COR-L47 (cell line): ENCODE measurements at places on chromosomes 3 and 15.

DNA sequence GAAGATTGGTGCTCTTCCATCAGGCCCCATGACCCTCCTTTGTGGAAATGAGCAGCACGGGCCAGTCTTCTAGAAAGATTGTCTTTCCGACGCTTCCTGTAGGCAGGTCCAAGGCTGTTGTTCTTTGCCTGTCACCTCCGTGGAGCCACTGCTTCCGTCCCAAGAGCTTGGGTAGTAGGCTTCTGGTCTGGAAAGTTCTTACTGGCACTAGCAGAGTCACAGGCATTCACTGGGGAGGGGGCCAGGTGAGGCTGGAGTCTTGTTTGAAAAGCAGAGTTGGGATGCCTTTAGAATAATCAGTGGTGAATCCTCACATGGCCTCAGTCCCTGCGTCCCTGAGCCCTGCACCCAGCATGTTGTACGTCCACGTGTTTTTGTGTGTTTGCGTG lies 76.2 kb upstream of the ADPGK start:
- DNase-seq: no peak

- DNase-seq: peak; percentile 26
These were observed 53.3 kb downstream of the KY start for GRCh38 chr3:134597390-134597970.

GRCh38 chr3:170350515-170351413 lies 6.8 kb upstream of the SKIL start:
- no peak for DNase-seq

DNA sequence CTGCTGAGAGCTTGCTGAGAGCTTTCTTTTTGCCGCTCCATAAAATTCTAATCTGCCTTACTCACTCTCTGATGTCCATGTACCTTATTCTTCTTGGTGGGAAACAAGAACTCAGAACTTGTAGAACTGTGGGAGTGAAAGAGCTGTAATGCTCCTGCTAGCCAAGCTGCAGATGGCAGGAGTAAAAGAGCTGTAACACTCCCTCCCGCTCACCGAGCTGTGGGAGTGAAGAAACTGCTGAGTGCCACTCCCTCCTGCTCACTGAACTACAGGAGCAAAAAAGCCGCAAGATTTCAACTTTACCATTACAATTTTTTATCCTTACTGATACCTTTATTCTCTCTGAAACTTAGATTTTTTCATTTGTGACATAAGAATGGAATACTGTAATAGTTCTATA lies 199.1 kb downstream of the SI start:
- no peak for DNase-seq

DNA sequence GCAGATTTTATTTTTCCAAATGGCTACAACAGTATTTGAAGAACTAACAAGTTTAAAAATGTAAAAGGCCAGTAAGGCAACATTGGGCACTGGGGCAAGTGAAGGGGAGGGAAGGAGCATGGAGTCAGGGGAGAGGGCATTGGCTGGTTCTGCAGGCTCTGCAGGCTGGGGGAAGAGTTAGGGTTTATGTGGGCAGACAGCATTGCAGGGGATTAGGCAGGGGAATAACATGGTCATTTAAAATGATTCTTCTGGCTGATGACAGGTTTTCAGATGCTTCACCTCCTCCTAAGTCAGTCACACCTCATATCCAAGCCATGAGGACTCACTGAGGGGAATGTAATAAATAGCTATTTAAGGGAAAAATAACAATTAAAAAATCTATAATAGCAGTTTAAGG lies 52.6 kb downstream of the BTD start:
- DNase-seq: no peak

- DNase-seq: no peak
These were observed 336.5 kb upstream of the TGFBR2 start for GRCh38 chr3:30269751-30270445.

- no peak for DNase-seq
These were observed 14.1 kb downstream of the MYL3 start for GRCh38 chr3:46849045-46849631.

- DNase-seq: no peak
These were observed 260.1 kb upstream of the CTNNB1 start for GRCh38 chr3:40939030-40939740.

GRCh38 chr3:119639494-119640350 lies 20.7 kb downstream of the POPDC2 start:
- no peak for DNase-seq

GRCh38 chr3:192212335-192212734 lies 515.0 kb downstream of the FGF12 start:
- no peak for DNase-seq

DNA sequence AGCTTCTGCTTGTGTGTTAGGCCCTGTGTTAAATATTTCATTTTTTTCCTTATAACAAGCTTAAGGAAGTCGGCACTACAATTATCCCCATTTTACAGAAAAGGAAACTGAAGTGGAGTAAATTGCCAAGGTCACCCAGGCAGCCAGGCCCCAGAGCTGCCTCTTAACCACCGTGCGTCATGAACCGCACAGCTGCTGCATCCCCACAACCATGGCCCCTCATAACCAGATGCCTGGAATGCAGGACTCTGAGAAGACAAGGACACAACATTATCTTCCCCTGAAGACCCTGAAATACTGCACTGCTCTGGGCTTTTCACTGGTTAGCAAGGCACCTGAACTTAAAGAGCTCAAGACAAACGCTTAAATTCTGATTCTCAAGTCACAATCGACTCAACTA lies 14.6 kb downstream of the LRIG1 start:
- DNase-seq: no peak

DNA sequence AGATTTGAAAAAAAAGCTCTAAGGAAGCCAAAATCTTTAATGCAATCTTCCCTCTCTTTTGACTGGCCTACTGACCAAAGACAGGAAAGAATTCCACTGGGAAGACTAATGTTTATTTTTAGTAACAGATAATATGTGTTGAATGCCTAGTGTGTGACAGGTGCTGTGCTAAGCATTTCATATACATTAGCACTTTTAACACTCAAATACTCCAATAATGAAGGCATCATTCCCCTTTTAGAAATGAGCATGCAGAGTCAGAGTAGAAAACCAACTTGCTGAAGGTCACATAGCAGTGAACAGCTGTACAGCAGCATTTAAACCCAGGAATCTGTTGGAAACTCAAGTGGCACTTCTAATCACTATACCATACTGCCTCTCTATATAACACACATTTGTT lies 170.6 kb downstream of the MINAR1 start:
- DNase-seq: no peak

GRCh38 chr3:171077261-171077660 lies 50.7 kb upstream of the SLC2A2 start:
- DNase-seq: no peak

- DNase-seq: no peak
These were observed 61.6 kb upstream of the RYK start for GRCh38 chr3:134312072-134312872.

DNA sequence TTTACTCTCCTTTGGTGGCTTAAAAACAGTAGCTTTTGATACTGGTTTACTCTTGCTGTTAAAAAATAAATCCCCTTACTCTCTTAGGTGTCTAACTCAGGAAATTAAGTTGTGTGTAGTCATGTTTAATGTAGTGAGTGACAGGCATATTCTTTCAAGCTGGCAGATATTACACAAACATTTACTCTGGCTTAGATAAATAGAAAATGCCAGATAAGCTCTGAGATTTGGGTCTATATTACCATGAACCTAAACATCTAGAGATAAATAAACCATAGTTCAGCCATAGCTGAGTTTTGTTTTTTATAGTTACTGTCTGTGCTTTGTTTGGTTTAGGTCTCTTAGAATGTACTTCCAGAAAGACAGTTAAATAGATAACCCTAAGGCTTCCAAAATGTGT lies 2.4 kb downstream of the SEMA6D start:
- no peak for DNase-seq

- DNase-seq: peak; percentile 90
These were observed 5.6 kb upstream of the MECOM start for GRCh38 chr3:169668957-169669741.

DNA sequence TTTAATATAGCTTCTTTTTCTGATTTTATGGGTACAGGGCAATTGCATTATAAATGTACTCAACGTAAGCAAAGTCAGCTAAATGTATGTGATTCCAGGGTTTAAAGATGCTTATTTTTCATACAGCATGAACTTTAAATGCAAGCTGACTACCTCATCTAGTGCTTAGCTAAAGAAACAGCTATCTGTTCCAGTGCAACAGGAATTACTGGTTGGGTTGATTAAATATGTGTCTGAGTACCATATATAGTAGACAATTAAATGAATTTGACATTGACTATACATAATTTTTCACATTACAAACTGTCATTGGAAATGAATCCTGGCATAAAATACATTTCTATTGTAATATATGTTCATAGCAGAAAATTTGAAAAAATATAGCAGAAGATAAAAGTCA lies 26.3 kb upstream of the SV2B start:
- DNase-seq: no peak

- peak; percentile 82 for DNase-seq
These were observed 210.8 kb upstream of the SEMA6D start for GRCh38 chr15:47506329-47507100.

GRCh38 chr3:40490916-40491315 lies 14.0 kb downstream of the ZNF619 start:
- no peak for DNase-seq

DNA sequence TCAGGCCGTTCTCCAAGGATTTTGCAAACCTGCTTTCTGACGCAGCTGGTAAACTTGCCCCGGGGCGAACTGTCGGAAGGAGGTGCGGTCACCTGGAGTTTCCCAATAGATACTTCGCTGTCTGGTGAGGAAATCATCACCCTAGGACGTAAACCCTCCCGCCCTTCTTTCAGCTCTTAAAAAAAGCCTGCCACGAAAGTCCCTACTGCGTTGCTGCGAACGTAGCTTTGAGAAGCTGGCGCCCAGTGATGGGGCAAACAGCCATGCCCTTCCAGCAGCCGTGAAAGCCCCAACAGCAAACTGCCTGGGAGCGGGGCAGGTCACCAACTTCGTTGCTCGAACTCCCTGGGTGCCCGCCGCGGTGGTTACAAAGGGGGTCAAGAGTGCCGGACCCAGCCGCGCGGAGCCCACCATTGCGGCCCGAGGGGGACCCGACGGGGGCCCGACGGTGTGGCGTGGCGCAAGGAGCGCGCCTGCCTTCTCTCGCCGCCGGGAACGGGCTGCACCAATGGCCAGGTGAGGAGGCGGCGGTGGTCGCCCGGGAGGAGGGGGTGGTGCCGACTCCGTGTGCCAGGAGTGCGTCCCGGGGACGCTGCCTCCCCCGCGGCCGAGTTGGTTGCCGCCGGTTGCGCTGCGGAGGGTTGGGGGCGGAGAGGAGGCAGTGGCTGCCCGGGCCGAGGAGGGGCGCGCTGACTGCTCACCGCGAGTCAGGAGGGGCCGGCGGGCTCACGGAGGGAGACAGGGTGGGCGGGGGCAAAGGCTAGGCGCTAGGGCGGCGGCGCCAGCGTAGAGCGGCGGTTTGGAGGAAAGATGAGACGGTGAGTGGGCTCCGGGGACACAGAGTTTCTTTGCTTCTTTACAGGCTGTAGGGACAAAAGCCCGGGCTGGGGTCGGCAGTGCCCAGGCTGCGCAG lies at the start of gene PHLDB2:
TSS of gene PHLDB2 (plus strand) at position 205 of the 913 bp plus-strand sequence. CDS start 24,813 bp downstream, outside the sequence.
- DNase-seq: peak; percentile 72

DNA sequence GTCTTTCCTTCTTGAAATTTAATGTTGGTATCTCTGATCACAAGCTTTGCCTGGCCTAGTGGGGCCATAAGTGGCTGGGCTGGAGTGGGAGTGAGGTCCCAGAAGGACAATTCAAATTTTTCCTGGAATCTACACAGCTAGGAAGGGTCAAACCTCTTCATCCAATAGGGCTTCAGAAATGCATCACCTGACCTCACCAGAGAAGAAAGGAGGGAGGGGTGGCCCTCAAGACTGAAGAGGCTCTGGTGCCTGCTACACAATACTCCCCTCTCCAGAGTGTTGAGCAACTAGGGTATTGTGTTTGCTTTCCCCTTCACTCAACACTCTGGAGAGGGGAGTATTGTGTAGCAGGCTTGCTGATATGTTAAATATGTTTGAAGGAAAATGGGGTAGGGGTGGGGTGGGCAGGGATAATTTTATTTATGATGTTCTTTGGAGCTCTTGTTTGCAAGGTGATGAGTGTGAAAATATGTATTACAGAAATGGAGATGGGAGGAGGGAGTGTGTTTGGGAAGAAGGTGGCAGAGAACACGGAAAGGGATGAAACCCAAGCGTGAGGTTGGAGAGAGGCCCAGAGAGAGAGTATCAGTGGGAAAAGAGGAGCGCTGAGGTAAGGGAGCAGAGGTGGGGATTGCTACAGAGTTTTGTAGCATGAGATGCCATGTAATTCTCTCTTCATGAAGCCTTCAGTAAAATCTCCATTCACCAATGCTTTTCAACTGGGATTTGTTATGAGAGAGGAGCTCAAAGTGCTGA lies 5.7 kb upstream of the KLHL24 start:
- no peak for DNase-seq

DNA sequence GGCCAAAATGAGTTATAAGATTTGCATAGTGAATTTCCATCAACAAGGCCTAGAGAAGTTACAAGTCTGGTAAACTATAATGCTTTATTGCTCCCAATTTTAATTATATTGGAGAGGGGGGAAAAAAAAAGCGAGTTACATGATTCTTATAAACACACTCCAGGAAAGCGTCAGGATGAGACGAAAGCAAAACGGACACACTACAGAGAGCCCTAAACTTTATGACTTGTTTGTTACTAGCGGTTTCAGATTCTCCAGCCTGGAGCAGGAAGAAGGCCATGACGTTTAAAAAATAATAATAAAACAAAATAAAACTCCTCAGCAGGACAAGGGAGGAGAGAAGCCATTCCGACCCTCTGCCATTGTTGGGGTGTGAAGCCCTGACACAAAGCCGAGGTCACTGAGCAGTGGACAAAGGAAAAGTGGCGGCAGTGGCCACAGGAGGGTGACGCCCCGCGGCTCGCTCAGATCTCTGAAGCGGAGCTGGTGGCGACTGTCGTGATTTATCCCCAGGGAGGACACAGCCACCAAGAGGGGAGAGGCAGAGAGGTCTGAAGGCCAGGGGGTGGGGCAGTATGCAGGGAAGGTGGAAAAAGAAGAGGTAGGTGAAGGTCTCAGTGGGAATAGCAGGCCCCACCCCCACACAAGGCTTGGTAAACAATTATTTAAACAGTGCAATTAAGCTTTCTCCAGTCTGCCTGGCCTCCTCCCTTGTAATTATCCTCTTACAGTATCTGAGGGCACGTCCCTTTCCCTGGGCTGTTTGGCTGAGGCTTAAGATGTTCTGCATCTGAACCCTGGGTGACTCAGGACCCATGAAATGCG lies 45.3 kb downstream of the ADAMTS9 start:
- DNase-seq: peak; percentile 35

DNA sequence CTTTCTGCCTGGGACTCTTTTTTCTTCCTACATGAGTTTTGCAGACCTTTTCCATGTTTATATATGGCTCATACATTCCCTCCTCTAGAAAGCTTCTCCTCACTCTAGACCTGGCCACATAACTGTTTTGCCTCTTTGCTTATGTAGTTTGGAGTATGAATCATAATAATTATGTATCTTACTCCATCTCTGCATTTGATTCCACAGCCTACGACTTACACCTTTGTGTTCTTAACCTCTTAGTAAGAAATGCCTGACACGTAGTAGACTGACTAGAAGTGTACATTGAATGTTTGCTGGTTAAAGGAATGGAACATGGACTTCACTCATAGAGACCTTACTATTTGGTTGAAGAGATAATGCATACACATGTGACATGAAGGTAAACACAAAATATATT lies 56.4 kb downstream of the MBNL1 start:
- DNase-seq: no peak

- DNase-seq: no peak
These were observed 13.3 kb downstream of the EBLN2 start for GRCh38 chr3:73074781-73075180.

- DNase-seq: no peak
These were observed 6.9 kb downstream of the CHCHD4 start for GRCh38 chr3:14117468-14118399.
